Osteocyte (in vitro differentiated cells): ENCODE measurements at places on chromosomes 1 and 21. TPM values are rescaled to one million over a fixed set of nuclear protein-coding genes. Genes with fewer than 3 reads are reported as not detected.

HCN3 gene
- total RNA-seq = 3.7 and 4.1 TPM in 2 replicates

DNA sequence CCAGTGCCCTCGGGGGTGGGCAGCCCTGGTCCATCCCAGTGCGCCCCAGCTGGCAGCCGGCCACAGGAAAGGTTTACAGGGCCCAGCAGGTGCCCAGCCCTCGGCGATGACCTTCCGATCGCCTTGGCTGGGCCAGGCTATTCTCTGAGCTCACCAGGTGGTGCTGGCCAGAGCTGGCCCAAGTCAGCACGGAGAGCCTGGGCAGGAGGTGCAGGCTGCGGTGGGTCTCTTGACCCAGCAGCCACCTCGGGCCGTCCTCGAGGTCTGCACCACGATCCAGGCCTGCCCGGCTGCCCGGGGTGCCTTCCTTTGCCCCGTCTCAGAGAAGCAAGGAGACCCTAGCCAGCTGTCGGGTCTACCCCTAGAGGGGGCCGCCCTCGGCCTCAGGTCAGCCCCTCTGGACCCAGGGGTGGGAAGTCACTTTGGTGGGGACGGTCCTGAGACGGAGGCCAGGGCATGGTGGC lies 370 bp downstream of the PERM1 start:
- DNase-seq = no peak
- H3K4me1 ChIP-seq = peaks cover 5% of the 10 kb centered on the region
- no peaks in the 10 kb centered on the region for H3K27me3 ChIP-seq
- H3K27ac ChIP-seq = no peak overlapping the region
- no peaks in the 10 kb centered on the region for H3K36me3 ChIP-seq

DNA sequence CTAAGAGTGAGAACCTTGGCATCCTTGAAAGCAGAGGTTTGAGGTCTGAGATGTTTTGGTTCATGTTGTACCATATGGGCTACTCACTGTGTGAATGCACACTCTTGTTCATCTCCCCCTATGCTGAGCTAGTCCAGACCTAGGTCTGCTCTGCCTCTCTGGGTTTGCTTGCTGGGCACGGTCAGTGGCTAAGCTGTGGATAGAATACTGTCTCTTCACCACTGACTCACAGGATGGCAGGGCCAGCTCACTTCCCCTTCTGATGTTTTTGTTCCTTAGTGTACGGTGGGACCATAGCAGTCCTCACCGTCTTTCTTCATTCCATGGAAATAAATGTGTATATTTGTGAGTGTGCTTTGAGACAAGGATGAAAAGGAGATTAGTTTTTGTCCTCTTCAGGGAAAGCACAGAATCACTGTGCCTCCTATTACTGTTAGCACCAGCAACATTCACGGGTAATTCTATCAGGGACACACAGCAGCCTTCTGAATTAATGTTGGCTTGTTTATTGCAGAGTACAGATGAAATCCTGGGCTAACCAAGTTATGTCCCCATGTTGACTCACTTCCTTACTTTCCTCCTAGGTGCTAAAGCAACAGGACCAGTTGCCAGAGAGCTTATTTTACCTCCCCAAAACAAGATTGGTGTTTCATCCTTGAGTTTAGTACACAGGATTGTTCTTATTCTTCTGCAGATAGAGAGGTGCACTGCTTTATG lies 56.9 kb upstream of the IVNS1ABP start:
- no peaks in the 10 kb centered on the region for H3K36me3 ChIP-seq
- H3K4me3 ChIP-seq = no peak overlapping the region
- no peaks in the 10 kb centered on the region for H3K27me3 ChIP-seq
- peaks cover 18% of the 10 kb centered on the region for H3K4me1 ChIP-seq

GRCh38 chr21:39668369-39668768 lies 55.6 kb downstream of the B3GALT5 start:
- H3K27me3 ChIP-seq = no peaks in the 10 kb centered on the region
- no peak overlapping the region for H3K4me3 ChIP-seq
- no peaks in the 10 kb centered on the region for H3K4me1 ChIP-seq

- H3K36me3 ChIP-seq = no peaks in the 10 kb centered on the region
- no peak overlapping the region for H3K4me3 ChIP-seq
- no peak for DNase-seq
- peaks cover 2% of the 10 kb centered on the region for H3K4me1 ChIP-seq
- H3K27me3 ChIP-seq = no peaks in the 10 kb centered on the region
Observed at GRCh38 chr1:100861379-100861778, 33.3 kb downstream of the EXTL2 start.

SYDE2 gene
- 6.0 and 6.3 TPM in 2 replicates for total RNA-seq

IL23R gene
- not detected in 2 replicates for total RNA-seq

DNA sequence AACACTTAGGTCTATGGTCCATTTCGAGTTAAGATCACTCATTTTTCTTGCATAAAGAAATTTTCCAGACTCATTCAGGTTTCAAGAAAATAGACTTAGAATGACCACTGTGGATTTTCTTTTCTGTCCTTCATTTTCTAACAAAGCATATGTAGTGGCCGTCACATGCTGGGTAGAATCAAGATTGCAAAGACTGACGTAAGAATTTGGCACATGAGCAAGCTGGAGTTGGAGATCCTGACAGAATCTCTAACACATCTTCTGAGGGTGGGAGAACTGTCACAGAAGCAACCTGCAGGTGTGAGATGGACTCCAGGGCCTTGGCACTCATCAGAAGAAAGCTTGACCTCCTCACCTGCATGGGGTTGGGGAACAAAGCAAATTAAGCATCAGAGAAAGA lies 28.6 kb downstream of the KIF26B start:
- H3K4me1 ChIP-seq = no peaks in the 10 kb centered on the region

DNA sequence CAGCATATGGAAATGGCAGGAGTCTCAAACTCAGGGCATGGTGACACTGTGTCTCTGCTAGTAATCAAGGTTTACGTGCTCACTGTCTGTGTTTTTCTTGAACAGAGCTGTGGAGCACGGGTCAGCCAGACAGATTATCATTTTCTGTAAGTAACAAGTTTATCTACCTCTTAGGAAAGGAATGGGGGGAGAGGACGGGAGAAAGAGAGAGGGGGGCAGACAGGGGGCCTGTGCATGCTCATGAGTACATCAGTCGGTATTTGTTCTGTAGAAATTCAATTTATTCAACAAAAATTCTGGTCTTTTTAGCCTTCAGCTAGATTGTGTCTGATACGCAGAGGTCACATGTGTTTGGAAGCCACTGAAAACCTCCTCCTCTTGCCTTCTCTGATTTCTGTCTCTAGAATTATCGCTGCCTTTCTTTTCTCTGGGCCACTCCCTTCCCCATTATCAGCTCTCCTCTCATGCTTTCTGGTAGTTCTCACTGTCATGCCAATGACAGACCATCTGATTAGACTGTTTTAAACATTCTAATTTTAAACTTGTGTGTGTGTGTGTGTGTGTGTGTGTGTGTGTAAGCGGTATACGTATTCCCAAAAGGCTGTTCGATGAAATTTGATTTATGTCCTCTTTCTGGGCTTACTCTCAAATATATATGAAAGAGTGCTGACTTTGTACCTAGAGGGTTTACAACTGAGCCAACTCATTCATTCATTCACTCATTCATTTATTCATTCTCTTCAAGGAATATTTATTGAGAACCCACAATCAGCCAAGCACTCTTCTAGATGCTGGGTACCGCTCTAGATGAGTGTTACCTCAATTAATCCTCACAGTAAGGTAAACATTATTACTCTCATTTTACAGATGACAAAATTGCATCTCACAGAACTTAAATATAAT lies 636.9 kb downstream of the KIF26B start:
- H3K4me1 ChIP-seq = peaks cover 20% of the 10 kb centered on the region
- DNase-seq = no peak
- no peak overlapping the region for H3K4me3 ChIP-seq
- no peaks in the 10 kb centered on the region for H3K27me3 ChIP-seq
- H3K36me3 ChIP-seq = peaks cover 4% of the 10 kb centered on the region
- H3K27ac ChIP-seq = no peak overlapping the region

DNA sequence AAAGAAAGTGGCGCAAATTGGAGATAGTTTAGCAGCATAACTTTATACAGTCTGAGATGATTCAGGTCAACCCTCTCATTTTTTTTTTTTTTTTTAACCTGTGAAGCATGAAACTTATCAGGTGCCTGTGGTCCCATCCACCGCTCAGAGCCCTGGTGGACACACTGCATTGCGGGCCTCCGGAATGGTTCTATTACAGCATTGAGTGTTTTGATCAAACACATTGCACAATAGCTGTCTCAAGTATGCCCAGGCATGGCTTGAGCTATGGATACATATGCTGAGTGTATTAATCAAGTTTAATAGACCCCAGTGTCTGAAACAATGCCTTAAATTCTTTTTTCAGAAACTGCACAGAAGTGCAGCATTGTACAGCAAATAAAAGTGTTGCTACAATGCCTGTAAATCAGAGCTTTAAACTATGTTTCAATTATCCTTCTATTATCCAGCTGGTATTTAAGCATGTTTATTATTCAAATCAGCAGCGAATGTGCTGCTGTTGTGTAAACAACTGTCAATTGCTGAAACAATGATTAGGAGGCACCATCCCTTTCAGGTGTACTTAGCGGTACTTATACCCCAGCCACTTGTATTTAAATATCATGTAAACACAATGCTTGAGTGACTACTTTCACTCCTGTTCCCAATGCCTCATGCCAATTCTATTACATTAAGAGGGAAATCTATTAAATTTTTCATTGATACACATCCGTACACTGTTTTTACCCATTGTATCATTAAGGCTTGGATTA lies 456.6 kb downstream of the RPS6KC1 start:
- H3K27me3 ChIP-seq = no peaks in the 10 kb centered on the region
- no peak for DNase-seq
- H3K4me3 ChIP-seq = no peak overlapping the region
- H3K4me1 ChIP-seq = no peaks in the 10 kb centered on the region
- H3K27ac ChIP-seq = no peak overlapping the region

DNA sequence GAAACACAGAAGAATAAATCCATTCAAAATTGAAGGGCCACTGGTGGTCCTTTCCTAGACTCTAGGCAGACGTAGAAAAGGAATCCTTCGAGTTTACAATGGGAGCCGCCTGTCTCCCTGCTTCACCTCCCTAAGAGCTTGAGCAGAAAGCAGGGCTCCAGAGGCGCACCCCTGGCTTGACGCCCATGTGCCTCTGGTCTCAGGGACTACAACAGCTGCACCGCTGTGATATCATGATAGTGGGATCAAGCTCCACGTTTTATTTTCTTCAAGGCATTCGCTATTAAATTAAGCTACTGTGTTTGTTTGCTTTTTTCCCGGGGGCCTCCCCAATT lies 403 bp upstream of the C1orf122 start:
- no peaks in the 10 kb centered on the region for H3K27me3 ChIP-seq
- H3K4me1 ChIP-seq = peaks cover 32% of the 10 kb centered on the region
- H3K4me3 ChIP-seq = peak overlapping the region; percentile 77
- H3K27ac ChIP-seq = peak overlapping the region; percentile 75
- no peak for DNase-seq
- peaks cover 27% of the 10 kb centered on the region for H3K36me3 ChIP-seq
